ENCODE measurements at places on chromosomes 16 and 17.
A peak's percentile ranks its signal among the peaks of the same experiment; 100 is the strongest.

- no peak for DNase-seq
Observed at GRCh38 chr17:39553341-39553945, 54.3 kb downstream of the NEUROD2 start.

GRCh38 chr16:84794626-84795025 lies 25.2 kb upstream of the CRISPLD2 start:
- DNase-seq, result no peak

- no peak for DNase-seq
Observed at GRCh38 chr16:77910021-77910420, 112.3 kb upstream of the CLEC3A start.

GRCh38 chr16:86949630-86950029 lies 367.6 kb downstream of the C16orf95 start:
- DNase-seq, result no peak

- DNase-seq, result no peak
Observed at GRCh38 chr17:60095381-60095780, 16.7 kb upstream of the HEATR6 start.

GRCh38 chr17:76797241-76797840 lies 59.4 kb downstream of the MFSD11 start:
- no peak for DNase-seq

DNA sequence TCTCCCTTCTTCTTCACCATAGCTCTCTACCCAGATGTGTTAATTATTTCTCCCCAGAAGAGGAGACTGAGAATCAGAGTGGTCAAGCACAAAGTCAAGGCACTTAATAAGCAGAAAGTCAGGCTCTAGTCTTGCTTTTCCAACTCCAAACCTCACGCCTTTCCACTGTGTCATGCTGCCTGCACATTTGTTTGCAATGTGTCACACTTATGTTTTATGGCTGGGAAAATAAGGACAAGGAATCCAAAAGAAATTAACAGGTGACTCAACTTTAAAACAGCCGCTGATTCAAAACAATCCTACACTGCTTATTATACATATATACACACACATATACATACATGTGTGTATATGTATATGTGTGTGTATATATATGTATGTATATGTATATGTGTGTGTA lies 255.7 kb upstream of the DYNLRB2 start:
- DNase-seq, result no peak

- DNase-seq, result no peak
Observed at GRCh38 chr17:10870336-10871050, 32.6 kb upstream of the PIRT start.

DNA sequence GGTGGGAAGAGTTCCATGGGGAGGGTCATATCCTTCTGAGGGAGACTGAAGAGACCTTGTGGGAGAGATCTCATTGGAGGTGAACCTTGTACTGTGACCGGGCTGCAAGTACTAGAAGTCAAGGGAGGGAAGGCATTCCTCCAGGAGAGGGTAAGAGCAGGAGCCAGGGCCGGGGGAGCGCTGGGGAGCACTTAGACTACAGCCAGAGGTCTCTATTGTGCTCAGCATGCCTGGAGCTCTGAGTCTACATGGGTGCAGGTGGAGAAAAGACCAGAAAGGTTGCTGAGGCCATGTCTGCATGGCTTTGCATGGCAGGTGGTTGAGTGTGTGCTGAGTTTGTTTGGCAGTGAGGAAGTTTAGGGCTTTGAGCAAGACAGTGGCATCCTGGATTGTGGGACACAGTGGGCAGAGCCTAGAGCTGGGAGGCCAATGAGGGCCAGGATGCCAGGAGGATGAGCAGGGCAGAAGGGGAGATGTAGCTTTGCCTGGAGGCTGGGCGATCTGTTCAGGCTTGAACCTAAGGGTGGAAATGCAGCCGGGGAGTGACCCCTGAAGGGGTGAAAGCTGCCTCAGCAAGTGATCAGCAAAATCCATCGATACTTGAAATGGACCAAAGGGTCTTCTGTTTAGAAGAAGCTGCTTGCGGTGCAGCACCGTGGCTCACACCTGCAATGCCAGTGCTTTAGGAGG lies 317.4 kb upstream of the TNRC6C start:
- DNase-seq, result no peak

GRCh38 chr17:7894226-7894625 lies 5.6 kb downstream of the CHD3 start:
- DNase-seq, result no peak

- DNase-seq, result no peak
Observed at GRCh38 chr16:82748026-82748425, 121.3 kb downstream of the CDH13 start.

DNA sequence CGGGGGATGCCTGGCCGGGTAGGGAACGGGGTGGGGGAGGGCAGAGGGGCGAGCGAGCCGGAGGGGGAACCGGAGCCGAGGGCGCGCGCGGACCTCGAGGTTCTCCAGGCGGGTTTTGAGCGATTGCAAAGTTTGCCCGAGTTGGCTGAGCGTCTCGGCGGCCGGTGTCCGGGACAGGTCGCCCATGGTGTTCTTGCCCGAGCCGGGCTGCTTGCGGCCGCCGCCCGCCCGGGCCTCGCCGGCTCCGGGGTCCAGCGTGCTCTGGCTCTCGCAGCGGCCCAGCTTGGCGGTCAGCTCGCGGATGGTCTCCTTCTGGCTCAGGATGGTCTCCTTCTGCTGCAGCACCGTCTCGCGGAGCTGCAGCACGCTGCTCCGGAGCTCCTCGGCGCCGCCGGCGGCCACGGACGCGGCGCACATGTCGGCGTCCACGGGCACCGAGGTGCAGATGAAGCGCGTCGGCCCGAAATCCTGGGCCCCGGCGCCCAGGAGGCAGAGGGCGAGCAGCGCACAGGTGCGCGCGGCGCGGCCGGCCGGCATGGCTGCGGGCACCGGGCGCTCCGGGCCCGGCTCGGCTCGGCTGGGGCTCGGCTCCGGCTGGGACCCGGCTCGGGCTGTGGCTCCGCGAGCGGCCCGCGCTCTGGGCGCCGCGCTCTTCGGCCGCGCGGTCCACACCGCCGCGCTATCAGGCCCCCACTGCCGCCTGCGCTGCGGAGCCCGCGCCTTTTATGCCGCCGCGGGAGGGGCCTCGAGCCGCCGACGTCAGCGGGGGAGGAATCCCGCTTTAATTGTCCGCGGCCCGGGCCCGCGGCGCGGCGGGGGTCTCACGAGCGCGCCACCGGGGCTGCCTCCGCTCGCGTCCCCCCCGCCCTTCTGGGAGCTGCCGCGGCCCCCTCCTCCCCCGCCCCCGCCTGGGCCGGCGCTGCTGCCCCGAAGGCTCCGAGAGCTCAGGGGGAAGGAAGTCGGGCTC lies at the start of gene NPTX1:
Gene NPTX1 (minus strand): TSS at position 698 of the 967 bp plus-strand sequence. CDS start 161 bp downstream, at position 537.
- no peak for DNase-seq

- DNase-seq, result peak; percentile 47
Observed at GRCh38 chr17:47720754-47721533, 12.1 kb upstream of the TBX21 start.

DNA sequence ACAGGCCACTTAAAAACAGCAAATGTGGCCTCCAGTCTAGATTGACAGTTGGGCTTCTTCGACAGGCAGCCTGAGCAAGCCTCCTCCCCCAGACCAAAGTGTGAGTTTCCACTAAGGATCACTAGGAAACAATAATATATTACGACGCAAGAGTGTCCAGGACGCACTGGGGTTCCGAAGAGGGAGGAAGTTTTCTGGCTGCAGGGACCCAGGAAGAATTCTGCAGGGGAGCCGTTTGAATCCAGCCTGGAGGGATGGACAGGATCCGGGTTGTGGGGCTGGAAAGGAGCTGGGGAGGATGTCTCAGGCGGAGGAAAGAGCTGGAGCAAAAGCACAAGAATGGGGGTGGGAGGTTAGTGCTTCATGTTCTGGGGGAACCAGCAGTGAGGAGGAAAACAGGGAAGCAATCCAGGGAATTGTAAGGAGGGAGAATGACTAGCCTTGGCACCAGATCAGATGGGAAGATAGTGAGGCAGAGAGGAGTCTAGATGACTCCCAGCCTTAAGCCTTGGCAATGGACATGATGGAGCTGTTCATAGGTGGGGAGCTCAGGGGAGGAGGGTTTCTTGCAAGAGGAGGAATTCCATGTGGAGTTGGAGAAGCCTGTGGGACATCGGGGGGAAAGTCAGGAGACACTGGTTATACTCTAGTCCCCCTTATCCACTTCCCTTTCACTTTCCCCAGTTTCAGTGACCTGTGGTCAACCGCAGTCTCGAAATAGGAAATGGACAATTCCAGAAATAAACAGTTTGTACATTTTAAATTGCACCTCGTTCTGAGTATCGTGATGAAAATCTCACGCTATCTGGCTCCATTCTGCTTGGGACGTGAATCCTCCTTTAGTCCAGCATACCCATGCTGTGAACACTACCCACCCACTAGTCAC lies 26.6 kb downstream of the NGFR start:
- DNase-seq, result no peak

DNA sequence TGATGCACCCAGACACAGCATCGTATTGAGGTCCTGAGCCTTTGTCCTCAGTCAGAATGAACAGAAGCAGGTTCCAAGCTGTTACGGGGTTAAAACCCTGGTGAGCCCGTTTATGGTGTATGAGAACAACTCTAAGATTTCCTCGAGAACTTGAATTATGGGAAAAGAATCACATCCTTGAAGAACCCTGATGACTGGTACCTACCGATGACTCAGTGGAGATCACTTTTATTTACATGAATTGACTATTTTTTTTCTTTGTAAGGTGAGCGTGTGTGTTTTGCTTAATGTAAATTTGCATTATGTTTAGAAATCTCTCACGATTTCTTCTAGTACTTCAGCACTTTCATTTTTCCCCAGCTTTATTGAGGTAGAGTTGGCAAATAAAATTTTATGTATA lies 3.3 kb upstream of the KRTAP4-4 start:
- no peak for DNase-seq

DNA sequence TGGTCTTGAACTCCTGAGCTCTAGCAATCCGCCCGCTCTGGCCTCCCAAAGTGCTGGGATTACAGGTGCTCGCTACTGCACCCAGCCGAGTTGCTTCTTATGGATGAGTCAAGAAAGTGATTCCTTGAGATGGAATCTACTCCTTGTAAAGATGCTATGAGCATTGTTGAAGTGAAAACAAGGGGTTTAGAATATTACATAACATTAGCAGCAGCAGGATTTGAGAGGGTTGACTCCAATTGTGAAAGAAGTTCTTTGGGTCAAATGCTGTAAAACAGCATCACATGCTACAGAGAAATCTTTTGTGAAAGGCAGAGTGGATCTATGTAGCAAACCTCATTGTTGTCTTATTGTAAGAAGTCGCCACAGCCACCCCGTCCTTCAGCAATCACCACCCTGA lies 72.7 kb downstream of the NT5M start:
- DNase-seq, result no peak

DNA sequence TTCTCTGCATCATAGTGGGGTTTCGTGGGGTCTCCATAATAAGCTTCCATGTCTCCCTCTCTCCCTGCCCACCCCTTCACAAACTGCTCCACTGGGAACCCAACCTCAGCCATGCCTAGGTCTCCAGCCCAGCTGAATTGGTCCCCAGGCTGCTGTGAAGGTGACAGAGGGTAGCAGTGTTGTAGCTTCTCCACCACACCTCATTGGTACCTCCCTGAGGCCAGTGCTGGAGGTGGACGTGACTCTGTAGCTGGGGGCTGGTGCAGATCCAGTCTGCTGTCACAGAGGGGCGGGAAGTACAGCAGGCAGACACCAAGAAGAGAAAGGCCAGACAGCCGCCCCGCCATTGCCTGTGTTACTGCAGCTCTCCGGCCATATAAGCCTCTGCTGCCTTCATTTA lies 82.1 kb downstream of the OR1D5 start:
- DNase-seq, result no peak

- no peak for DNase-seq
Observed at GRCh38 chr17:44589316-44590071, 32.2 kb downstream of the FZD2 start.

- DNase-seq, result no peak
Observed at GRCh38 chr16:69188716-69189115, 1.8 kb downstream of the SNTB2 start.

- DNase-seq, result no peak
Observed at GRCh38 chr16:62475573-62475972, 439.3 kb upstream of the CDH8 start.

- peak; percentile 79 for DNase-seq
Observed at GRCh38 chr17:44829523-44830358, at the start of gene GJC1. Gene GJC1, minus strand, starts transcription at chr17:44830287. Its CDS starts 24,470 bp downstream, at chr17:44805817.

DNA sequence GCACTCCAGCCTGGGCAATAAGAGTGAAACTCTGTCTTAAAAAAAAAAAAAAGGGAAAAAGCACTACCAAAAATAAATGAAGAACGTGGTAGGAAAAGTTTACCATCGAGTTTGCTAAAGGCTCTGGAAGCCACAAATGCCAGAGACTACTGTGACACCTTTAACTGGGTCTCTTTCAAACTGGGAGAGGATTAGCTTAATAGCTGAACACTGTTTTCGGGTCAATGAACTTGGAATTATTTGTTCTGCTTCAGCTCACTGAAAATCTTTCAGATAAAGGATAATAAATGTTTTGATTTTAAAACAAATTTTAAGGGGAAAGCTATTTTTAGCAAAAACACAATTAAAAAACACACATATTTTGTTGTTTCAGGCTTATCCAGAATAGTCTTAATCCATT lies 1.4 kb downstream of the RETREG3 start:
- no peak for DNase-seq

DNA sequence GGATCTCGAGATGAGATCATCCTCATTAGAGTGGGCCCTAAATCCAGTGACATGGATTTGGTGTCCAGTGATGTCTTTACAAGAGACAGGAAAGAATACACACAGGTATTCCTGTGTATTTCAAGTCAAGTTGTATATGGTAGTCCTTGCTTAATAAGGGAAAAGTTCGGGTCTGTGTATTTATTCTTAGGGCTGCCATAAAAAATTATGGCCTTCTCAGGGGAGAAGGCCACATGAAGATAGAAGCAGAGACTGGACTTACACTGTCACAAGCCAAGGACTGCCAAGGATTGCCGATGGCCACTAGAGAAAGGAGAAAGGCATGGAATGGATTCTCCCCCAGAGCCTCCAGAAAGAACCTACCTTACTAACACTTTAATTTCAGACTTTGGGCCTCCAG lies 8.3 kb downstream of the KRABD2 start:
- DNase-seq, result no peak

DNA sequence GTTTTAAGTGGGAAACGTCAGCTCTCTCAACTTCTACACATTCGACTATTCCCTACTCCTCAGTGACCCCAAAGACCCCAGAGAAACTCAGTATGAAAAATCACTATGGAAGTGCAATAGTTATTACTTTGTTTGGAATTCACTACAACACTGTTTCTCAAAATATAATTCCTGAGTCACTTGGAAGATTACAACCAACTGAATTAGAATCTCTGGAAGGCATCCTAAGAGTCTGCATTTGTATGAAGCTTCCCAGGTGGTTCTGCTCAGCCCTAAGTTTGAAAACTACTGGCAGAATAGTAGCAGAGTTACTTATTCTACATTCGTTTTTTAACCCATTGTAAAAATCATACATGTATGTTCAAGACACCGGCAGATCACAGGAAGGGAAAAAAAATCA lies 525.6 kb downstream of the MAF start:
- DNase-seq, result no peak

GRCh38 chr16:11212798-11213196 lies 43.2 kb downstream of the SOCS1 start:
- peak; percentile 14 for DNase-seq

- DNase-seq, result peak; percentile 70
Observed at GRCh38 chr17:74852237-74853047, 7.2 kb downstream of the GRIN2C start.

DNA sequence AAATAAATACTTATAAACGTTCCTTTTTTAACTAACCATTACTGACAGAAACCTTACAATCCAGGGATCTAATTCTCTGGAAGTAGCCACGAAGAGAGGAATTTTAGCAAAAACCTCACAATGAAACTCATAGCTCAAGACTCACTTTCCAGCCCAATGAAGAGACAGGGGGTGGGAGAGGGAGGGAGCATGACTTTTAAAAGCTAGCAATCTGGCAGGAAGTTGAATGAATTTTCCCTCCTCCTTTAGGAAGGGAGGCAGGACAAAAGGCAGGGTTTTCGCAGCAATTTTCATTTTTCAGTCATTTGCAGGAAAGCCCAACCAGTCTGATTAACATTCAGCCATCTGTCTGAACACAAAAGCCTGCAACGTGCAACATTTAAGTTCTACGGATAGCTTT lies 381.5 kb upstream of the PSMD7 start:
- no peak for DNase-seq

Measured in NCI-H526 (cell line).